ENCODE measurements at places on chromosomes 5 and 9.

GRCh38 chr5:65451436-65451835 lies 30.3 kb downstream of the ADAMTS6 start:
- DNase-seq, result no peak

GRCh38 chr5:115463983-115464382 lies 80.6 kb downstream of the FEM1C start:
- no peak for DNase-seq

GRCh38 chr5:94243612-94244011 lies 374.8 kb downstream of the KIAA0825 start:
- DNase-seq, result no peak

DNA sequence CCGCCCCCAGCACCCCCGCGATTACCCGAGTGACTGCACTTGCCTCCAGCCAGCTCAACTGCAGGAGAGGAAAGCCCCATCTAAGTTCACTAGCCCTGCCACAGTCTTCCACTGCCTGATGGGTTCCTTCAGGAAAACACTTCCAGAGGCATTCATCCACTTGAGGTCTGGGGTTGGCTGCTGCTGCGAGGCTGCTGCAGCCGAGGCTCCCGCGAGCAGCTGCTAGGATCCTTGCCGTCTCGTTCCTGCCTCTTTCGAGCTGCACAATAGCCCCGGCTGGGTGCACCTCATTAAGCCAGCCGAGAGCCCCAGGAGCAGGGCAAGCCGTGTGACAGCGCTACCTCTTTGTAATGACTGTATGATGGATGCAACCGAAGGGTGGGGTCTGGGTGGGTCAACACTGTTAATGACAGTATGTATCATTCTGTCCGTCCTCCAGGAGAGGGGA lies 24.2 kb upstream of the ELAVL2 start:
- DNase-seq, result no peak

DNA sequence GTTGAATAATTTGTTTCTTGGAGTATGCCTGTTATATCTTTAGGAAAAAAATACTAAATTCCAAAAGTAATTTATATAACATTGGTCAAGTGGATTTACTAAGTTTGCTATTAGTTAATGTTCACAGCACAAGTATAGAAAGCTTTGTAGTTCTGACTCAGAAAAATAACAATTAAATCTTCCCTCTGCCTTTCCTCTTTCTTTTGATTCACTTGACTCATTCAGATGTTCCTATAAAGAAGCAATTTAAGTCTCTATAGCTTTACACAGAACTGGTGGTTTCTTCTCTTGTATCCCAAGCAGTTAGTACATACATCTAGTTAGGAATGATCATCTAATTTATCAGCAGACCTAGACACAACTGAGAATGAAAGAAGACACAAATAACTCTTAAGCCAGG lies 4.5 kb upstream of the CDC42SE2 start:
- DNase-seq, result no peak

DNA sequence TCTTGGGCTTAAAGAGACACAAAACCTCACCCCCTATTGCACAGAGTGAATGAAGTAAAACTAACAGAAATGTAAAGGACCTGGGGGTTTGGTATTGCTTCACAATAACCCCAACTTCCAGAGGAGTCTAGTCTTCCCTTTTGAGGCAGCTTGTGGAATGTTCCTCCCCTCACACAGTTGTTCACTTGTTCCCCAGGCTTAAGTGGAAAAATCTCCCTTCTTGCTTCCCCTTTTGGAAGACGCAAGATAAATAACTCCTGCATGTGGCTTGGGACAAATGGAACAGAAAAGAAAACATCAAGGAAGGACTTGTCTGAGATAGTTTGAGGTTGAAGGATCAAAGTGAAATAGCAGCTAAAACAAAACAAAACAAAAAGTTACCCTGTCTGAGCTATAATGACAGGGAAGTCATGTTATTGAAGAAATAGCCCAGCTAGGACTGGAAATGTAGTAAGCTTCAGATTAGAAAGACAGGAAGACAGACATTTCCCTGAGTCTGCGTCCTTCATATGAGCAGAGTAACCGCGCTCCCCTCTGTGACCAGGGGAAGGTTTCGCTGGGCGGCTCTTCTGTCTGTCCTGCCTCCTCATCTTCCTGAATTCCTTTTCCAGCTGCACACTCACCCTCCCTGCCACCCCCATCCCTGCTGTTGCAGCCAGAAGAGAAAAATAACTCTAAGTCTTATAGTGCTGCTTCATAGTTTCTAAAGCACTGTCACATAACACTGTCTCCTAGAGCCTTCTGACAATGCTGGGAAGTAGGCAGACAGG lies 8.8 kb downstream of the SPARC start:
- DNase-seq, result no peak

- no peak for DNase-seq
Observed at GRCh38 chr9:117160254-117160653, 254.6 kb downstream of the ASTN2 start.

- no peak for DNase-seq
Observed at GRCh38 chr9:80698725-80699410, 990.5 kb downstream of the TLE1 start.
